Activated CD8-positive, alpha-beta memory T cell treated with anti-CD3 and anti-CD28 coated beads for 48 hours (primary cell): ENCODE measurements at places on chromosomes 11 and 22.

- no peak for DNase-seq
Observed at GRCh38 chr22:37229805-37230672, 14.0 kb downstream of the RAC2 start.

- DNase-seq, result no peak
Observed at GRCh38 chr11:70575396-70576060, 177.2 kb downstream of the CTTN start.

DNA sequence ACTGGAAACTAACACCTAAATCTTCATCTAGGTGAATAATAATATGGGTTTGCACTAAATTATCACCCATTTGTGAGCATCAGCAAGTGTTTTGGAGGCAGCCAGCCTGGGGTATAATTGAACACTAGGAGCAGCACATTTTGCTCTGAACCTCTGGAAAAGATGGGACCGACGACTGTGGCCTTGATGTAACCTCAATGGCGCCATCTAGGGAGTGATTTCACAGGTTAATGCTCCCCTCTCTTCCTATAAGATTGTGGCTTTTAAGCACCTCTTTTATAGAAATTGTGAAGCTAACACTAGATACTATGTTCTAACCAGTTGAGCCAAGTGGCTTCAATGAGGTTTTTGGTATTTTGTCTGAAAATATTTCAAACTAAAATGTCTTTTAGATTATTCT lies 203.7 kb downstream of the NELL1 start:
- DNase-seq, result no peak

DNA sequence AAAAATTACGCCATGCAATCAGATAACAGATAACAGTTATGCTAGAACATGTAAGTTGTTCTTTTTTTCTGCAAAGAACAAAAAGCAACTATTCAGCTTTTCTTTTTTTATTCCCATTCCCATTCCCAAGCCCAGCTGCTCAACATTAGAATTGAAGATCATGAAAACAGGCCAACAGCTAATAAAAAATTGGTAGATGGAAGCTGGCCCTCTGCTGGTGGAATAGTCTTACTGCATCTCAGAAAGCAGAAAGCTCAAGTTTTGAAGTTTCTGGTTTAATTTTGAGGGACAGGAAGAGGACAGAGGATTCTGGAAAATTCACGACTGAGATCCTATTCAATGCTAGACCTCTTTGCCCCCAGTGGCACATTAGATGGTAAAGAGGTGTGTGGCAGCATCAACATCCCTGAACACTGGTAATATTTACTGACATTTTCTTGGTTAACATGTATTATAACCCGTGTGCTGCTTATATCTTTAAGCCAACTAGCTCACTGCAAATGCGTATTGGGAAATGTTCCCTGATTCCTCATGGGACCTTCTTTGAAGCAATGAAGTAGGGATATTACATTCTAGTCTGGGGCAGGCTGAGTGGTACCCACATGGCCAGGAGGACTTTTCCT lies 591.2 kb downstream of the OPCML start:
- DNase-seq, result no peak

DNA sequence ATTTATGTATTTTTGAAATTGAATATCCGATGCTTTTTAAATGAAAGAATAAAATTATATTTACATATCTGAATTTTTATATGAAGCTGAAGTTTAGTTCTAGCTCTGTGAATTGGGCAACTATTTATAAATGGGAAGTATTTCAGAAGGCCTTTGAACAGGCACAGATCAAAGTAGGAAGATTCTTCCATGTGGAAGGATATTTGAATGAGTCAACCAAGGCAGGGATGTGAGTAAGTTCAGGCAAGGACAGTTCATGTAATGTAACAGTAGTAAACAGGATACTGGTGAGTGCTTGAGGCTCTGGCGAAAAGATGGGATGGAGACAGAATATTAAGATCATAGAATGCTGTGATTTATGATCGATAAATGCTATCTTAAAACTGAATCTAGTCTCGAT lies 417.8 kb upstream of the CCDC179 start:
- DNase-seq, result no peak

DNA sequence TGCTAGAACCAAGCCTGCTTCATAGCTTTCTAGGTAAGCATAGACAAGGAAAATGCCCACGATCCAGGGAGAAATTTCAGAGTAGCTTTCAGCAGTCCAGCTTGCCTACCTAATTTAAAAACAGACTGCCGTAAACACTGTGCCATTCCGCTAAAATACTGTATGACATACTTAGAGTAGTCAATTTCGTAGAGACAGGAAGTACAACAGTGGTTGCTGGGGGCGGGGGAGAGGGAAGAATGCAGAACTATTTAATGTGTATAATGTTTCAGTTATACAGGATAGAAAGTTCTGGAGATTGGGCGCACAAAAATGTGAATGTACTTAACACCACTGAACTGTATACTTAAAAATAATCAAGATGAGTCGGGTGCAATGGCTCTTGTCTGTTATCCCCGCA lies 56.7 kb downstream of the C11orf58 start:
- DNase-seq, result no peak

DNA sequence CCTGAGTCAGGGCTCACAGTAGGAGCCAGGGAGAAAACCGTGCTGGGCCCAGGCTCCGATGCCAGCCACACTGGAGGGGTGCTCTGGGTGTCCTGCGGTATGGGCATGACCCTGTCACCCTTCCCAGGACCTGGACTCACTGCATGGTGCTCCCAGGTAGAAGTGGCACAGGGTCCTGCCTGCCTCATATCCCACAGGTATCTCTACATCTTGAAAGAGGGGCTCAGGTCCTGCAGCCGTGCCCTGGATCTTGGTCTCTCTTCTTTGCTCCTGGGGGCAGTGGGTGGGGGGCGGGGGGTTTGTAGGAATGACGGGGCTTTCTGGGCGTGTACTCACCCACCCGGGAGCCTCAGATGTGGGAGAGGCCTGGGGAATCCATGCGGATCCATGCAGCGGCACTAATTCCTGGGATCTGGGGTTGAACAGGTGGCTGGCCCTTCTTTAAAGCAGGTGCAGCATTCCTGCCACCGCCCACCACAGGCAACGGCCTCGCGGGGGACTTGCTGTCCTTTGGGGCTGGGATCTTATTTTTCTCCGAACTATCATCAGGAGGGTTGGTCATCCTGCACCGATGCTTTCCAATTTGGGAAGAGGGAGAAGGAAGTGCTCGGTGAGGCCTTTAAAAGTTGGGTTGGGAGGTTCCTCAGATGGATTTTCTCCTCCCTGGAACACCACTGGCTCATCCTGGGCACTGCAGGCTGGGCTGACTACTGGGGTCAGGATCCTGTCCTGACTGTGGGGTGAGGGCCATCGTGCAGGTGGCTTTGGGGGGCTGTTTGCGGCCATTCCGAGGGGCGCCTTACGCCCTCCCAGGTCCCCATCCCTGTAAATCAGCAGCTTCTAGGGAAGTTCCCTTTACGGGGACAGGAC lies 886.4 kb downstream of the BRD1 start:
- no peak for DNase-seq

- DNase-seq, result no peak
Observed at GRCh38 chr11:133711545-133711944, 133.8 kb downstream of the SPATA19 start.

GRCh38 chr22:37804881-37805809 lies 2.6 kb upstream of the GCAT start:
- peak; percentile 39 for DNase-seq

- no peak for DNase-seq
Observed at GRCh38 chr22:27663812-27664211, 137.7 kb downstream of the MN1 start.

- DNase-seq, result no peak
Observed at GRCh38 chr11:36594316-36594989, at the start of gene IFTAP. TSS of gene IFTAP (plus strand) at chr11:36594502. CDS start at chr11:36610104, 15,602 bp downstream.

- no peak for DNase-seq
Observed at GRCh38 chr11:57440744-57441414, 14.0 kb upstream of the SLC43A3 start.

- no peak for DNase-seq
Observed at GRCh38 chr11:40162901-40163883, 1296.3 kb downstream of the LRRC4C start.

- DNase-seq, result no peak
Observed at GRCh38 chr22:50705851-50706351, 32.1 kb upstream of the ACR start.

- DNase-seq, result no peak
Observed at GRCh38 chr11:27174021-27174420, 133.4 kb downstream of the BBOX1 start.

DNA sequence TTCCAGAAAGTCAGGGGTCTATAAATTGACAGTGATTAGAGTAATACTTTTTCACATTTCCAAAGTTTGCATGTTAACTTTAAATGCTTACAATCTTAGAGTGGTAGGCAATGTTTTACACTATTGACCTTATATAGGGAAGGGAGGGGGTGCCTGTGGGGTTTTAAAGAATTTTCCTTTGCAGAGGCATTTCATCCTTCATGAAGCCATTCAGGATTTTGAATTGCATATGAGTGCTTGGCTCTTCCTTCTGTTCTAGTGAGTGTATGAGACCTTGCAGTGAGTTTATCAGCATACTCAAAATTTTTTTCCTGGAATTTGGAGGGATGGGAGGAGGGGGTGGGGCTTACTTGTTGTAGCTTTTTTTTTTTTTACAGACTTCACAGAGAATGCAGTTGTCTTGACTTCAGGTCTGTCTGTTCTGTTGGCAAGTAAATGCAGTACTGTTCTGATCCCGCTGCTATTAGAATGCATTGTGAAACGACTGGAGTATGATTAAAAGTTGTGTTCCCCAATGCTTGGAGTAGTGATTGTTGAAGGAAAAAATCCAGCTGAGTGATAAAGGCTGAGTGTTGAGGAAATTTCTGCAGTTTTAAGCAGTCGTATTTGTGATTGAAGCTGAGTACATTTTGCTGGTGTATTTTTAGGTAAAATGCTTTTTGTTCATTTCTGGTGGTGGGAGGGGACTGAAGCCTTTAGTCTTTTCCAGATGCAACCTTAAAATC lies 5.3 kb downstream of the MALAT1 start:
- DNase-seq, result no peak

DNA sequence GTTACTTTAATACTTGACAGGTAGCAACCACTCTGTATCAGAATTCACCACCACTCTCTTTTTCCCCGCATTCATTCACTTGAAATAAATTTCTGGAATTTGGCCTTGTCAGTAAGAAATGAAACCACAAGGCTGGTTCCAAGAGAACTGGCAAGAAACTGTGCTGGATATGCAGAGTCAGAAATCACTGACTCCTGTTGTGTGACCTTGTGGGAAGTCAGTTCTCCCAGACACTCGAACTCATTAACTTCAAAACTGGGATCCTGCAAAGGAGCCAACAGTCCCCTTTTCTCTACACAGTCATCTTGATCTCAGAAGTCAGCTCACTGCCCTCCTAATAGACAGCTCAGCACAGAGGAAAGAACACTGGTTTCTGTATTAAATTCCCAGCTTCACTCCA lies 142.7 kb downstream of the LRRC4C start:
- DNase-seq, result no peak

GRCh38 chr11:3156282-3156660 lies 8.8 kb downstream of the OSBPL5 start:
- DNase-seq, result no peak

DNA sequence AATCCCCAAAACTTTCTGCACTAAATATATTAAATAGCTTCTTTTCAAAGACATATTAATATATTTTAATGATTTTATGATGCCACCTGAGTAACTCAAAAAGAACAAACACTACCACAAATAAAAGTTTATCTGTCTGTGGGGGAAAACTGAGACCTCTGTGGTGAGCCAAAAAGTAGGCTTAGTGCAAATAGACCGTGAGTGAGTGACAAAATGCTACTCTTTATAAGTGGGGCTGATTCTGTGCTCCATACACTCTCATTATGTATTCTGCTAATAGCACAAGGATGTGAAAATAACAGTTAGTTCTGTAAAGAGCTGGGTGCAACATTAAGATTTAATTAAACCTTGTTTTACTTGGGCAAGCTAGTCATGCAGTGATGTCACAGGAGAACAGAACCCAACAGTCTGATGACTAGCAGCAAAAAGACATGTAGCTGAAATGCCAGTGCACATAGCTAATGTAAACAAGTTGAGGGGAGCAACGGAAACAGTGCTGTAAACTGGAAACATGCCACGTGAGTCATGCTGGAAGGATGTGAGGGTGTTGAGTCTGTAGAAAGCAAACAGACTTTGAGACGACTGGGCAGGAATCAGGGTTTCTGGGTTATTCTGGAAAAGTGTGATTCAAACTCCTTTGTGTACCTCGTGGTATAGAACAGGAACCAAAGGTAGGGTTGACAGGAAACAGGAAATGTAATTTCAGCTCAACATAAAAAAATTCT lies 1130.4 kb downstream of the LRRC4C start:
- no peak for DNase-seq

- no peak for DNase-seq
Observed at GRCh38 chr11:105392556-105392955, 217.3 kb upstream of the GRIA4 start.

- no peak for DNase-seq
Observed at GRCh38 chr11:128497061-128497775, 90.1 kb downstream of the ETS1 start.

DNA sequence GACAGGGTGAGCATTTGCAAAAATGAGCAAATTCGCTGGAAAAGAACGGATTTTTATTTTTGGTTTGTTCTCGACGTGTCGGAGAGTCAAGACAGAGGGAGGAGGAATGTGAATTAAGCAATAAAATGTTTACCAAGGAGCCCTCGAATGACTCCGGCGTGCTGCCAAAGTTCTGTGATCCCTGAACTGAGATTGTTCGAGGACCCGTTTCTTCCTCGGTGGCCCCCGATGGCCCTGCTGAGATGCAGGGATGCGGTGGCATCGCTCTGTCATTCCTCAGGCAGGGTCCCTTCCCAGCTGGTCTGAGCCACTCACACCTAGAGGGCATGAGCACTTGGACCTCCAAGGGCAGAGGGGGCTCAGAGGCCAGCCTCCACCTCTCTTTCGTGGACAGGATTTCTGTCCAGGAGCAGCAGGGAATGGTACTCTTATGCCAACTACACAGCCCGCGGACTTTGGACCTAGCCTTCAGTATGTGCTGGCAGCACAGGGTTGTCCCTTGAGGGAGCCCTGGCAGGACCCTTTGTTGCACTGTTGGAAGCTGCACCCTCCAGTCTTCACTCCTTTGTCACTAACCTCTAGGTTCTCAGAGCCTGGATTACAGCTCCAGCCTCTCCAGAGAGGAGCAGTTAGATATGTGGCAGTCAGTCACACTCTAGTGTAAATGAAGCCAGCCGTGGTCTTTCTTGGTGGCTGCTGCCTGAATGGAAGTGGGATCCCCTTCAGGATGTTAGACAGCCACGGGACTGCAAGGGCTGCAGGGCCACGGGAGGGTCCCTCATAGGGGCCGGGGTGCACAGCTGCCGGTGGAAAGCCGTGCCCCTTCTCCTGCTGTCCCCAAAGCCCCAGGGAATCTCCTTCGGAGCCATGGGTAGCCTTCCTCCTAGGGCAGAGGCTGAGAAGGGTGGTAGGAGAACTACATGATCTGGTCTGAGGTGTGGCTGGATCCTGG lies 109.4 kb upstream of the ANO1 start:
- no peak for DNase-seq
